Prostate gland (tissue), 2 donors: ENCODE measurements at places on chromosomes 12 and 14. TPM values are rescaled to one million over a fixed set of nuclear protein-coding genes. Genes with fewer than 3 reads are reported as not detected.

Gene GPX2
- 55.0 TPM for total RNA-seq

Gene SSTR1
- total RNA-seq: 0.23 TPM

Gene SYT10
- 0.41 TPM for total RNA-seq

Gene HRK
- total RNA-seq: 4.9 TPM

Gene CD163L1
- 8.2 TPM for total RNA-seq

Gene INTS13
- total RNA-seq: 23.5 TPM

Gene IGF1
- total RNA-seq: 6.9 TPM

Gene GSKIP
- total RNA-seq: 10.7 TPM
